Activated CD8-positive, alpha-beta memory T cell treated with anti-CD3 and anti-CD28 coated beads for 1 hour (primary cell): ENCODE measurements at places on chromosomes 5 and 9.

DNA sequence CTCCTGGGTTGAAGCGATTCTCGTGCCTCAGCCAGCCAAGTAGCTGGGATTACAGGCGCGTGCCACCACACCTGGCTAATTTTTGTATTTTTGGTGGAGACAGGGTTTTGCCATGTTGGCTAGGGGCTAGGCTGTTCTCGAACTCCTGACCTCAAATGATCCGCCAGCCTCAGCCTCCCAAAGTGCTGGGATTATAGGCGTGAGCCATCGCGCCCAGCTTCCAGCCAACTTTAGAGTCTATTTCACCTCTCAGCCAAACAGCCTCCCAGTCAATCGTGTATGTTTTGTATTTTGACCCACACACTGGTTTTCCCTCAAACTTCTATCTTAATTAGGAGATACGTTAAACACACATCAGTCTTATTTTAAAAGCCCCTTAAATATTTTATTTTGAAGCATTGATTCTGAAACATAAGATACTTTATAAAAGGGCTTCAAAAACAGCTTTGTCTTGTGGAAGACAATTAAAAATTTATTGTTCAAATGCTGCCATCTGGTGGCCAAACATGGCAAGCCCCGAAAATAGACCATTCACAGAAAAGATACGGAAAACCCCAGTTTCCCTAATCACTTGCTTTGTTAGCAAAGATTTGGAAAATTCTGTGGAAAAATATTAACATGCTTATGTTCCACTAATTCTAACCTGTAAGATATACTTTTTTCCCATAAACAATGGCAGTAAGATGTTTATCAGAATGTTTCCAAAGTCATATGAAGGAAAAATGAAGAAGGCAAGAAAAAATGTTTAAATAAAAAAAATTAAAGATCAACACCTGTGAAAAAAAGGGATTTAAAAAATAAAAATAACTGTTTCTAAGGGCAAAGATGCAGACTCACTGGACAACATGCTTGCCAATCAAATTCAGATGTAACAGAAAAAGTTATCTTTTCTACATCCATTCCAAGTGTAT lies 33.1 kb downstream of the APTX start:
- DNase-seq: peak; percentile 6

DNA sequence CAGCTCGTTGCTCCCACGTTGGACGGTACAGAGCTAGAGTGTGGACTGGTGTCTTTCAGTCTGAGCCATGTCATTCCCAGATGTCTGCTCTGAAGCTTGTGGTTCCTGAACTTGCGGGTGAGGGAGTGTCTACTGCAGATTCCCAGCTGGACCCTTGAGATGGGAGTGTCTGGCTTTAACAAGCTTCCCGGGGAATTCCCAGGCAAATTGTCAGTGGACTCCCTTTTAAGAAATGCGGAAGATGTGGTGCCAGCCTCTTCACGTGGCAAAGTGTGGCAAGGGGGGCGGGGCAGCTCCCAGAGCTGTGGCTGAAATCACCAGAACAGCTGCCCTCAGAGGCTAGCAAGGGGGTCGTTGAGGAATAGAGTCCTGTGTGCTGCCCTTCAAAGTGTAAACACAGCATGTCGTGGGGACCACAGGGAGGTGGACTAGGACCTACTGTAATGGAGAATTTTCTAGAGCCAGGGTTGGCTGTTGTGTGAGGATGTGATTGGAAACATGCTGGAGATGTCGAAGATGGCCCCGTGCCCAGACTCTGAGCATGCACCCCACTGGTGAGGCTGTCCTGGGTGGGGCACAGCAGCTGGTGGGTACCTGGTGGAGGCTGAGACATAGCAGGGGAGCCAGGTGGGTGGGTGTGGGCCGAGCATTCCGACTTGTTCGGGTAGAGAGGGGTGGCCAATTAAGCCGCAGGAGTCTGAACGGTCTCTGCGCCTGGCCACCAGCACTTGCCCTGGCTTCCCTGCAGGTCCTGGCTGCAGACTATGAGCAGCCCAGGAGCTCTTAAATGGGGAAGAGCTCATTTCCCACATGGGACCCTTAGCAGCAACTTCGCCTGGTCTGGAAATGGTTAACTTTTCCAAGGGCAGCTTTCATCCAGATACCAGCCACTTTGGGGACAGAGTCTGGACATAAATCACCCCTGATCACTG lies 37.4 kb downstream of the PRRX2 start:
- no peak for DNase-seq

- no peak for DNase-seq
Measured at GRCh38 chr9:92257327-92257726, 36.2 kb downstream of the IARS1 start.

DNA sequence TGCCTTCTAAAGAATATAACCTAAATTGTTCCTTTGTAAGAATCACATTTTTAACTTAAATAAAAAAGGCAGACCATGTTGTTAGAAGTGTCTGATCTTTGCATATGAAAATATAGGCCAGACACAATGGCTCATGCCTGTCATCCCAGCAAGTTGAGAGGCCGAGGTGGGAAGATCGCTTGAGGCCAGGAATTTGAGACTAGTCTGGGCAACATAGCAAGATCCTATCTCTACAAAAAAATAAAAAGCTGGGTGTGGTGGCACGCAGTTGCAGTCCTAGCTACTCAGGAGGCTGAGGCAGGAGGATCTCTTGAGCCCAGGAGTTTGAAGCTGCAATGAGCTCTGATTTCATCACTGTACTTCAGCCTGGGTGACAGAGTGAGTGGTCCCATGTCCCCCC lies 37.3 kb downstream of the TRIO start:
- DNase-seq: no peak

DNA sequence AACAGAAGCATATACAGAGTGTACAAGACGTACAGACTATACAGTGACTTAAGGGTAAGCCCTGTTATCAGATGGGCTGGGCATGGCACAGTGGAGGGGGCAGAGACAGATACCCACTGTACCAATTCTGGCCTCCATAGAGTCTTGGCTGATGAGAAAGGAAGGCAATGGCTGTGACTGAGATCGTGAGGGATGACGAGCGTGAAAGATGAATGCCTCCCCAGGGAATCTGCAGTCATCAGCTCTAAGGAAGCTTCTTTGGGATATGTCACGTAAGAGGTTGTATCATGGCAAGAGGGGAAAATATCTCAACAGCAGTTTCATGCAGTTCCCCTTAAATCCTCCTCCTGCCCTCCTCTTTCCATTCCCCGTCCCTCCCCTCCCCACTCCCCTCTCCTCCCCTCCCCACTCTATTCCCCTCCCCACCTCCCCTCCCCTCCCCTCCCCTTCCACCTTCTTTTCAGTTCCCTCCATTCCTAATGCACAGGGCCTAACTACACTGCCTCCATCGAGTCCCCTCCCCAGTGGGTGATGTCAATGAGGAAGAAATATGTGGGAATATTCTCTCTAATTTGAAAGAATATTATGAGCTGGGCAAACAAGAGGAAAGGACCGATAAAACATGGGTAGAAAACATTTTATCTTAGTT lies 226.4 kb upstream of the DAP start:
- no peak for DNase-seq

GRCh38 chr5:136349029-136349428 lies 16.3 kb downstream of the TRPC7 start:
- DNase-seq: no peak

DNA sequence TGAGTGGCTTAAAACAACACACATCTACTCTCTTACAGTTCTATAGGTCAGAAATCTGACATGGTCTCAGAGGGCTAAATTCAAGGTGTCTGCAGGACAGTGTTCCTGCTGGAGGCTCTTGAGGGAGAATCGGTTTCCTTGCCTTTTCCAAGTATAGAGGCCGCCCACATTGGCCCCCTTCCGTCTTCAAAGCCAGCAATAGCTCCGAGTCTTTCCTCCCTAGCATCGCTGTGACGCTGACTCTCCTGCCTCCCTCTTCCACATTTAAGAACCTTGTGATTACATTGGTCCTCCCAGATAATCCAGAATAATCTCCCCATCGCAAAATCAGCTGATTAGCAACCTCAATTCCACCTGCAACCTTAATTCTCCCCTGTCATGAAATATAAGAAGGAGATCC lies 81.3 kb upstream of the IER5L start:
- DNase-seq: no peak

DNA sequence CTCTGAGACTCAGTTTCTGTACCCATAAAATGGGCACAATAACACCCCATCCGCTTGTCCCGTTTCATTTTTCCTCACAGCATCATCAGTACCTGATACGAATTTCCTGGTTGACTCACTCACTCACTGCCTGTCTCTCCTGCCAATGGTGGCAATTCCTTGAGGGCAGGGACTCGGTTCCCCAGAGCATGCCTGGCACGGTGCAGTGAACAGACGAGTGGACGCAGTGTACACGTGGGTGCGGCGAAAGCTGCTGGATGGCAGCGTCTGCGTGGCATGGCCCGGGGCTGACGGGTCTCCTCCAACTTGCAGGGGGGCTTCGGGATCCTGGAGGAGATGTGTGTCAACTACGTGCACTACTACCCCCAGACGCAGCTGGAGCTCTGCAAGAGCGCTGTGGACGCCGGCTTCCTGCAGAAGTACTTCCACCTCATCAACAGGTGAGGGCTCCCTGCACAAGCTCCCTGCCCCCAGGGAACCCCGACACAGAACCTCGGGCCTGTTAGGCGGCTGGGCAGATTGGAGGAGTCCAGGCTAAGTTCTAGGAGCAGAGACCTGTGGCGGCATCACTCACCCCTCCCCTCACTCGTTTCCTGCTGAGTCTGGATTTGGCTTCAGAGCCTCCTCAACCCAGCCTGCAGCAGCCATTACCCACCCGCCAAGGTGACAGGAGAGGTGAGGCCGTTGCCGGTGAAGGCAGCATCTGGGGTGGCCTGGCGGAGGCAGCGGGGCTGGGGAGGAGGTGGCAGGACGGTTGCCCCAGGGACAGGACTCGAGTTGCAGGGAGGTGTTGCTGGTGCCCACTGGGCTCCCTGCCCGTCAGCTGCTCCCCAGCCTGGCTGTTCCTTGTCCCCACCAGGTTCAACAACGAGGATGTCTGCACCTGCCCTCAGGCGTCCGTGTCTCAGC lies 20.3 kb downstream of the DBH start:
- DNase-seq: peak; percentile 17

DNA sequence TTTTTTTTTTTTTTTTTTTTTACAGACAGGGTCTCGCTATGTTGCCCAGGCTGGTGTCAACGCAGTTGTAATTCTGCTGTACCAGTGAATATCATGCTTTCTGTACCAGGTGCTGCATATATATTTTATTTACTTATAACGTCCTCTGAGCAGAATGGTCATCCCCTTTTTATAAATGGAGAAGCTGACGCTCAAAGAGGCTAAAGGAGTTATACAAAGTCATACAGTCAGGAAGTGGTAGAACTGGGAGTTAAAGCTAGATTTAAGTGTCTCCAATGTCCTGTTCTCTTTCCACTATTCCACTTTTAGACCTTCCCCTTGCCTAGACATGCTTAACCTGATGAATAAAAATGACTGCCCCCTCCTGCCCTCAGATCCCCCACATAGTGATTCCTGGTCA lies 1.2 kb upstream of the SIL1 start:
- DNase-seq: no peak

DNA sequence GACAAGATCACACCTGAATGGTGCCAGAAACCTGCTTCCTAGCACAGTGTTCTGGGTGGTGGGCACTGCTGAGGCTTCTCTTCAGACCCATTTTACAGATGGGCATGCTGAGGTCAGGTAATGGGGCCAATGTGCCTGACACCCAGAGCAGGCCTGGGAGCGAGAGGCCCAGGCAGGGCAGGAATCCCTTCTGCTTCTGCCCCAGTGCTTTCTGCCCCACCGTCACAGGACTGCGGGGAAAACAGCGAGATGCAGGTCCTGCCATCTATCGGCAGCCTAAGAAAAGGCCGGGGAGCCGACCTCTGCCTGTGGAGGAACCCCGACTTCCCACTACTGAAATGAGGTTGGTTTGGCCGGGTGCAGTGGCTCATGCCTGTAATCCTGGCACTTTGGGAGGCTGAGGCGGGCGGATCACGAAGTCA lies 22.8 kb upstream of the RNU6ATAC start:
- DNase-seq: no peak

- DNase-seq: no peak
Measured at GRCh38 chr5:174987443-174988012, 263.1 kb downstream of the MSX2 start.

DNA sequence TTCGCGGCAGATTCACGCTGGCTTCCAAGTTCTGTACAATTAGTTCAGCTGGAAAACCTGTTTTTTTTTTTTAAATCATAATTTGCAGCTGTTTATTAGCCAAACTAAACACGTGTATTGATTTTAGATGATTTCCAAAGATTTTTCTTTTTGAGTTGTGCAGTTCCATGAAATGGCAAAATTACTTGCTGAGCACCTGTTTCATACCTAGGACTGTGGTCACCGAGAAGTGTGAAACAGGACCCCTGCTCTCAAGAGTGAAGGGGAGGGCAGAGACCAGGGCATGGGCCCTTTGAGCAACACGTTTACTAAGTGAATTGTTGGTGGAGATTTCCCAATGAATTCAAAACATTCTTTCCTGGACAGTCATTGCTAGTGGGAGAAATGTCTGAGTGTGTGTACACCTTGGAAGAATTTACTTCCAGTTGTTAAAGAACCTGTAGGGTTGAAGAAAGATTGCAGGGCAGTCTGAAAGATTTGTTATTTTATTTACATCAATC lies 688 bp downstream of the SNX24 start:
- no peak for DNase-seq

DNA sequence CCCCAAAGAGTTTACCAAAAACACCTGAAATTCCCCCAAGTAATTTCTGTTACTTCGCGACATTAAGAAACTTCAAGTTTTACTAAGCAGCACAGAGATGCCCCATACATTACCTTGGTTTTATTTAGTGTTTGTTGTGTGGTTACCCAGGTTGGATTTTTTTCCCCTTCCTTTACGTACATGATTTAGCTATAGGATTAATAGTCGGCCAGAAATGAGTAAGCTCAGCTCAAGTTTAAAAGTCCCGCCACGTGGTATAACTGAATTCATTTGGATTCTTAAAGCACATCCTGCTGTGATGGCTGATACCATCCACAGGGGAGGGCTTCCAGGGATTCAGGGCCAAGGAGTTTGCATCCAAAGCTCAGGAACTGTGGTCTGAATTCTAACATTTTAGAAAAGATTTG lies 75.9 kb downstream of the DAP start:
- DNase-seq: no peak

DNA sequence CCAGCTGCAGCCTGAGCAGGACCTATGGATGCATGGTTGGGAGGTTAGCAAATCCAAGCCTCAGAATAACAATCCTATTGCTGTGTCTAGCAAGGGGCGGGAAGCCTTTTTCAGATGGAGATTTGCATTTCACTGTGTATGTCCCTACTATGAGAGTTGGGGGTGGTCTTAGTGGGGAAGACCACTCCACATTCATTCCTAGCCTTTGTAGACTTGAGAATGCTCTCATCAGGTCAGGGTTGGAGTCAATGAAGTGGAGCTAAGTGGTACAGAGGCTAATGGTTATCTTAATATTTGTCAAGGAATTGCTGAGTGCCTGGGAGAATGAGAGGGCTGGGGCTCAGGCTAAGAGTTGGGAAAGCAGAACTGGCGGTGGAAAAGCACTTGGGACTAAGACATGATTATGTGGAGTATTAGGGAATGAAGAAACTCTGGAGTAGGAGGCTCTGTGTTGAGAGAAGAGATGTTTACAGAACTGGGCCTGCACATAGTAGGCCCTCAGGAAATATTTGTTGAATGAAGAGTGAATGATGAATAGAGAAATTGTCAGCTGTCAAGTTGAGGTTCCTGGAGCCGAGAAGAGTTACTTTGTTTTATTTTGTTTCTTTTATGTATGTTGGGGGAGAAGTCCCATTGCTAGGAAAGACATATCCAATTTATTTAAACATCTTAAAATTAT lies 175.5 kb upstream of the SPRY4 start:
- no peak for DNase-seq
